Activated T-cell treated with anti-CD3 and anti-CD28 coated beads, Interleukin-2, amount 50 U/mL, for 72 hours (primary cell): ENCODE measurements at places on chromosomes 3 and 15. TPM values are rescaled to one million over a fixed set of nuclear protein-coding genes. Genes with fewer than 3 reads are reported as not detected.
A peak's percentile ranks its signal among the peaks of the same experiment; 100 is the strongest.

- DNase-seq: no peak
These were observed 13.0 kb downstream of the NIPA2 start for GRCh38 chr15:22851513-22851912.

GRCh38 chr3:157573281-157573680, 70.1 kb upstream of the VEPH1 start:
- DNase-seq: no peak

- DNase-seq: no peak
These were observed 277.3 kb upstream of the TLE3 start for GRCh38 chr15:70375006-70375431.

GUCA1C gene
- not detected for total RNA-seq

DNA sequence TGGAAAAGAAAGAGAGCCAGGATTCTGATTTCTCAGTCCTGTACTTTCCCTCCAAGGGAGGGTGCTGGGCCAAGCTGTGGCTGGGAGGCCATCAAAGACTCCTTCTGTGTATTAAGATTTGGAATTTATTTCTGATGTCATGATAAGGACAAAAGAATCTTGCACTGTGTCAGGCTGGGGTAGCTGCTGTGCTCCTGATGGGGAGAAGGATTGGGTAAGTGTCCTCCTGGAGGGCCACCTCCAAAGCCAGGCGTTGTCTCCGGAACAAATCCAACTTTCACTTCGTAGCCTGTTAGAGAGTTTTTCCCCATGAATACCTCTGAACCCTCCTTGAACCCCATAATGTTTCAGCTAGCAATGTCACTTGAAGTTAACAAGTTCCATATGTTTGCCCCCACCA, 29.9 kb downstream of the CLDN11 start:
- no peak for DNase-seq

DNA sequence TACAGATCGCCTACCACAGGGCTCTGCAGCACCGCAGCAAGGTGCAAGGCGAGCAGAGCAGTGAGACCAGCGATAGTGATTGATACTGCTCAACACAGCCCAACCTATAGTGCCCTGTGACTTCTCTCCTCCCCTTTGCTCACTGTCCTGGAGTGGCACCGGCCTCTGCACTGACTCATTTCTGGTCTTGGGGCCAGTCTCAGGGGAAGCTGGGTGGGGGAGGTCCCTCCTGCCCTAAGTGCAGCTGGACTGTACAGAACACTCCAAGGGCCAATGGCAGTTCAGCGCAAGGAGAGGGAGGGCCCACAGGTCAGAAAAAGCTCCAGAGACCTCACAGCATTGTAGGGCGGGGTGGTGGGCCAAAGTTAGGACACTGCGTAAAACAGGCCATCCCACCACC, 2.5 kb upstream of the OGG1 start:
- DNase-seq: peak; percentile 36

GRCh38 chr3:40994611-40995010, 204.7 kb upstream of the CTNNB1 start:
- no peak for DNase-seq

DNA sequence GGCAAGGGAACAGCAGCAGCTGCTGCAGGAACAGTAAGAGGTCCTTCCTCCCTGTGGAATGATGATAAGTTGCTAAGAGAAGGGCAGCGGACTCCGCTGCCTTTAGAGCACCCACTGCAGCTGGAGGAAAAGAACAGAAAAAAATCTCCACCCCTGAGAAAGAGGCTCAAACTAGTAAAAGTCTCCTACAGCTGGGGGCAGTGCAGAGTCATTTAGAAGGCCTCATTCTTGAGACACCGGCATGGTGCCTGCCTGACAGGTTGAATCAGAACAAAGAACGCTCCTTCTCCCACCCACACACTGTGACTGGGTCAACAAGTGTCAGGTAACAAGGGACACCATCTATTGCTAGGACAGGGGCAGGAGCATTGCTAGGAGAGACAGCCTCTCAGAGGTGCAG, 188.4 kb downstream of the ABHD5 start:
- peak; percentile 8 for DNase-seq

DNA sequence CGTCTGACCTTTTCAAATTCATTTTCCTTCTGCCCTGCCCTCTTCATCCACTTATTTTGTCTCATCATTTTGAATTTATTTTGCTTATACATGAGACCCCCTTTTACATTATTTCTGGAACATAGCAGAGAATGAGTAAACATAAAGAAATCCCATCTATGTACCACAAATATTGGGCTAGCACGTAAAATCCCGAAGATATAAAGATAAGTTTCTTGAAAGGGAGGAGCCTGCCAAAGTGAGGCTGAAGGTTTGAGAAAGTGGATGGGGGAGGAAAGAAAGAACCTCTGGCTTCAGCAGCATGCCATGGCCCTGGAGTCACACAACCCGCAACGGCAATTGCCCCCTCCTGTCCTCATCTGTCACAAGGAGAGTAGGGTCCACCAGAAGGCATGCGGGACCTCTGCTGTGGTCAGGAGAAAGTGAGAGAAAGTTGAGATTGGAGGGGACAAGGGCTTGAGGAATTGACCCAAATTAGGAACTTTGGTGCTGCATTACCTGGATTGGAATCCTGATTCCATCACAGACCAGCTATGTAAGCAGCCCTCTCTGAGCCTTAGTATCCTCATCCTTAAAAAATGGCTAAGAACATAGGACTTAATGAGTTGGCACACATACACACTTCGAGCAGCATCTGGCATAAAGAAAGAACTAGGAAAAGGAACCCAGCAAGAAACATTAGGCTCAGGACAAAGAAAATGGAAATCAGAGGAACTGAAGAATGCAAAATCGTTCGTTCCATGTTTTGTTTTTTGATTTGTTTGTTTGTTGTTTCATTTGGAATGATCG, 53.7 kb upstream of the GYG1 start:
- no peak for DNase-seq

CMTM8 gene
- total RNA-seq: 9.0 TPM

GRCh38 chr3:143535994-143536784, 312.1 kb downstream of the SLC9A9 start:
- no peak for DNase-seq

MCTP2 gene
- total RNA-seq: 119 TPM

DNA sequence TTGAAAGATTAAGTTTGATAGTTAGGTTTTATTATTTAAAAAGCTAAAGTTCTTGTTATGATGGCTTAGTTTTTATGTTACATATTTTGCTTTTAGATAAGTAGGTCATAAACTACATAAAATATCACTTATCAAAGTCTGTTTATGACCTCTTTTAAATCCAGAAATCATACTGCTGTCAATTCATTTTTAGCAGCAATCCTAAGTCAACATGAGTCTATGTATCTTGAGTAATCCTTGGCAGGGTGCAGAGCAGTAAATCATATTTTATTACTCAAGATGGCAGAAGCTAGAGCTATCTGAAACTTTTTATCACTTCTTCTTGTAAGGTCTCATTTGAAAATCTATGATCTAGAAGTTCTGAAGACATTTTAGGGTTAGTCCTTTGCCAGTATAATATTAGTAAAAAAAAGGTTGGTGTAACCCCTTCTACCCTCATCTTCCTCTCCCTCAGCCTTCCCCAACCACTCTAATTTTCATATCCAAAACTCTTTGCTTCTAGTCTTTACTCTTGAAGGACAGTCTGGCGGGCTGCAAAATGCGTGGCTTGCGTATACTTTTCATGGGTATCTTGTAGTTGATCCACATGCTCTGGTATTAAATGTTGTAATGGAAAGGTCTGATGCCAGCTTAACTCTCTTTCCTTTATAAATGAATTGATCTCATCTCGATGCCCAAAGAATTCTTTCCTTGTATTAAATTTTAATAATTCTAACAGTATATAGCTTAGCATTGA, 134.0 kb upstream of the THRB start:
- no peak for DNase-seq

- DNase-seq: no peak
These were observed 318.9 kb upstream of the COL8A1 start for GRCh38 chr3:99319450-99319849.

- DNase-seq: no peak
These were observed 5.4 kb upstream of the CRBN start for GRCh38 chr3:3184876-3185275.

RGMA gene
- 0.53 TPM for total RNA-seq

GRCh38 chr3:145820170-145820569, 340.8 kb downstream of the PLOD2 start:
- no peak for DNase-seq

DNA sequence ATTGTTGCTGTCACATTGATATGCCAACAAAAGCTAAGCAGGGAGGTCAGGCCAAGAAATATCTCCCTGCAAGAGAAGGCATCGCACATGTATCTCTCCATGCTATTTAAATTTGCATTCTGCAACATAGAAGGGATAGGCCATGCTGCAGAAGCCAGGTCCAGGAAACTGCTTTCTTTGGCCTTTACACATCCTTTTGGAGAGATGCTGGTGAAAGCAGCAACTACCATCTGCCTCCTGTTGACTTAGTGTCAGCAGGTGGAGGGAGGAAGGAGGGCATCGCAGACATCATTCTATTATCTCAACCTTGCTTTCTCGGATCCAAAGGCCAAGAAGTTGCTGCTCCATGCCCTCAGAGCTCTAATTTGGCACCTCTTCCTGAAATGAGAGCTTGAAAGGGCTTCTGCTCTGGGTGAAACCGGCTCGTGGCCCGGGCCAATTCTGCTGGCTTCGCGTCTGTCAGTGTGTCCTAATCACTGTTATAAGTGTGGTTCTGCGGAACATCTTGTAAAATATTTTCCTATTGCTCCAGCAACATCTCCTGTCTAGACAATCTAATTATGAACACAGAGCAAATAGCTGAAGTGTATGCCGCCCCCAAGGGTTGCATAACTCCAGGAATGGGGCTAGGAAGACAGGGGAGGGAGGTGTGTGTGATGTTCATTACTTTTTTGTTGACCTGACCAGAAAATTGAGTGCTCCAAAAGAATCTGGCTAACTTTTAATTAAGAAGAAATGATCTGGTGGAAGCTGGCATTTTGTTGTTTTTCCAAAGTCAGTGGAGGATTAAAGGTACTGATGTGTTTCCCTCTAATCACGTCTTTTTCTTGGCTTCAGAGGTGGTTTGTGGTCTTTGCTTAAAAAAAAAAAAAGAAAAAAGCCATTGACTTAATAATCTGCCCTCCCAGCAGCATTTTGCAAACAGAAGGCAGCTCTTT, 89.1 kb downstream of the TPRG1 start:
- no peak for DNase-seq

STXBP5L gene
- total RNA-seq: not detected

GRCh38 chr3:129344540-129345220, 66.0 kb downstream of the HMCES start:
- DNase-seq: no peak

GRCh38 chr15:57216288-57216687, 160.0 kb upstream of the CGNL1 start:
- DNase-seq: no peak

GRCh38 chr3:81776643-81777042, 15.2 kb upstream of the GBE1 start:
- no peak for DNase-seq

PRSS50 gene
- total RNA-seq: 0.09 TPM

BDH1 gene
- total RNA-seq: 92.5 TPM
